ENCODE measurements at places on chromosomes 3 and 15.

DNA sequence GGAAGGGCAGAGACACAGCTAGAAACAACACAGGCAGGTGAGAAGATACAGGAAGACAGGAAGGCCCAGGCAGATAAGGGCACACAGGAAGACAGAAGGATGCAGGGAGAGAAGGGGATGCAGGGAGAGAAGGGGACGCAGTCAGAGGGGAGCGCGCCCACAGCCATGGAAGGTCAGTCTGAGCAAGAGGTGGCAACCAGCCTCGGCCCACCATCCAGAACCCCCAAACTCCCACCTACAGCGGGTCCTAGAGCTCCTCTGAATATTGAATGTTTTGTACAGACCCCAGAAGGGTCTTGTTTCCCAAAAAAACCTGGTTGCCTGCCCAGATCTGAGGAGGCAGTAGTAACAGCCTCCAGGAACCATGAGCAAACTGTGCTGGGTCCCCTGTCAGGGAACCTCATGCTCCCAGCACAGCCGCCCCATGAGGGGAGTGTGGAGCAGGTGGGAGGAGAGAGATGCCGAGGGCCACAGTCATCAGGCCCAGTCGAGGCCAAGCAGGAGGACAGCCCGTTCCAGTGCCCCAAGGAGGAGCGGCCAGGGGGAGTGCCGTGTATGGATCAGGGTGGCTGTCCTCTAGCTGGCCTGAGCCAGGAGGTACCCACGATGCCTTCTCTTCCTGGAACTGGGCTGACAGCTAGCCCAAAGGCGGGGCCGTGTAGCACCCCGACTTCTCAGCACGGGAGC lies 27.6 kb upstream of the SLC28A1 start:
- DNase-seq: no peak

GRCh38 chr3:123431658-123432324 lies 17.1 kb downstream of the ADCY5 start:
- no peak for DNase-seq

DNA sequence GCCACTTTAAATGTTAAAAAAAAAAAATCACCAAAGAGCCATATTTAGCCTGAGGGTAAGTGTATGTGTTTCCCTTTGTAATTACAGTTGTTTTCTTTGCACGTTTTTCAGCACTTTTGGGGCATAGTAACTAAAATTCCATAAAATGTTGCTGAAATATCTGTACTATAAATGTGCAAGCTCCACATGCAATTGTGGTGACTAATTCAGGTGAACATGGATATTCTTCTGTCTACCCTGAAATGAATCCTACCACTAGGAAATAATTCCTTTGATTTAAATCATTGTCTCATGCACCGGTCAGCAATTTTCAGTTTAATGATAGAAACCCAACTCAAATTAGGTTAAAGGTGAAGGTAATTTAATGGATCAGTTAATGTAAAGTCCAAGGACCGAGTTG lies 13.1 kb upstream of the TFG start:
- DNase-seq: no peak

GRCh38 chr3:3771567-3771966 lies 27.7 kb upstream of the LRRN1 start:
- DNase-seq: peak; percentile 6

DNA sequence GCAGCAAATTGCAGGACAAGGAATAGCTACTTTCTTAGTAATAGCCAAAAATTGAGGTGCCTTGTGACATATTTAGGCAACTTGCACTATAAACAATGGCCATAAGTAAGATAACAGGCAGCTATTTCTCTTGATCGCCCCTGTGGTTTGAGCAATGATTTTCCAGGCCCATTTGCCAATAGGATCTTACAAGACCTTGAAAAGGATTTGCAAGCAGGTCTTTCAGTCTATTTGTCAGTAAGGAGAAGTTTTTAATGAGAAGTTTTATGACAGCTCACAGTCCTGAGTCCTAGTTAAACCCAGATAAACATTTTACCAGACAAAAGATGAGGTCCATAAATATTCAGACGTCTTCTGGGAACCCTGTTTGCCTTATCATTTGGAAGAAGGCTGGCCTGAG lies 645.5 kb downstream of the RBMS3 start:
- no peak for DNase-seq

DNA sequence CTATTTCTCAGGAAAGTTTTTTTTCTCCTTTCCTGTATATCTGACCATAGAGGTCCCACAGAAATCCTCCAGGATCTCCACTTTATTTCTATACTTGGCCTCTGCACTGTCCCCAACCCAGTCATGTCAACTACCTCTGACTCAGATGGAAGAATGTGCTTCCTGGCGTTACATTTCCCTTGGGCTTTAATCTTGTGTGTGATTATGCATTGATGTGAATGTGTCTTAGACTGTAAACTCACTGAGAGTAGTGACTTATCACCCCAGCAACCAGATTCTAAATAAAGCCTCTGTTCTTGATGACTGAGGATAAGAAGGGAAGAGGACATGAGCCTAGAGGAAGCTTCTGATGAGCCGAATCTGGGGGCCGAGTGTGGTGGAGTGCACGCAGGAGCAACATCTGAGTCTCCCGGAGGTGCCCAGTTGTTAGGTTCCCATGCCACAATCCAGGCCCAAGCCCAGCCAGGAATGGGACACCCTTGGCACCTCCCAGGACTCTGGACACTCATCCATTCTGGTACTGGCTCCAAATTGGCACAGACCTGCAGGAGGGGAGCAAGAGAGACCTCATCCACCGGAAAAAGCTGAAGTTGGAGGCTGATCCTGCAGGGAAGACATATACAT lies 32.1 kb upstream of the HEG1 start:
- peak; percentile 59 for DNase-seq

- peak; percentile 89 for DNase-seq
These were observed 21.2 kb downstream of the NR1D2 start for GRCh38 chr3:23966328-23966727.

DNA sequence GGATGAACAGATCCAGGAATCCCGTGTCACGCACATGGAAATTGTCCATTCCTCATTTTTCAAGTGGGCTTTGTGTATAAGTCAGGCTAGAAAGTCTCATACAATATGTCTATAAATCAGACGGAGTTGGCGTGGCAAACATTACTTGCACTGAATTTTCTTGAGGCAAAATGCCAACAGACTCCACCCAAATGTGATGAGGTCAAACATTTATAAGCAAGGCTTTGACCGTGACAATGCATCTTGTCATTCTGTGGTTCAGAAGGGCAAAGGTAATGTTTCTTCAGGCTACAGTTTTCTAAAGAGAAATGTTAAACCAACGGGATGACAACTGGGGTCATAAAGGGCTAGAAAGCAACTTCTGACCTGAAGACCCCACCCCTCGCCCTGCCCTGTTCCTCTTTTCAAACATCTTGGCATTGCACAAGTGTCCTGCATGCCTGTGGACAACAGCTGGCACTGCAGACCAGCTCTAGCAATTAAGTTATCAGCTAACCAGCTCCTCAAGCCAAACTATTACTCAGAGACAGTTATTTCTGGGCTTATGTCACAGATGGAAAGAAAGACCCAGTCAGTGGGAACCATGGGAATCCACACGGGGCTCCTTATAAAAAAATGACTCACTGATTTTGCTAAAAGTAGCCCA lies 36.5 kb upstream of the SPTBN5 start:
- peak; percentile 94 for DNase-seq

GRCh38 chr15:83605111-83605945 lies 48.6 kb upstream of the ADAMTSL3 start:
- no peak for DNase-seq

GRCh38 chr3:50676031-50676705 lies 1.4 kb downstream of the DOCK3 start:
- DNase-seq: no peak

DNA sequence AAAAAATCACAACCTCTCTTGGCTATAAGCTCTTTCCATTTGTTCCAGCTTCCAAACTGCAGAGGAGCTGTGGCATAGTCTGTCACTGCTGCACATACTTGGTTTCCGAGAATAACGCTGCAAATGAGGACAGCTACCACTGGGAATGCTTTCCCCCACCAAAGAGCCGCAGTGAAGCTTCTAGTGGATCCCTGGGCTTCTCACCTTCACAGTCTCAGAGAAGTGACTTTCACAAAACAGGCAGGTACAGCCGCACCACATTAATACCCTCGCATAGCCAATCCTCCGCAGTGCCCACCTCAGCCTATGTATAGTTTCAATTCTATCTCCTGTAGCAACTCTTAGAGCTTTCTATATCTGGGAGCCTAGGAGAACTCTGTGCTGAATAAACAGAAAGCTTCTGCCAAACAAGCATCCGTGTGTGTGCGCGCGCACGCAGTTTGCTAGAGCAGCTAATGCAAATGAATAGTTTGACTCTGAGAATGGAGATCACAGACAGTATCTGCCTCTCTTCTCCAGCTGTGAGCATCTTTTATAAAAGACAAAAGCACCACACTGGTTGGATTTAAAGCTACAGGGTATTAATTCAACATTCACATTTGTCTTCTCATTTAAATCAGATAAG lies 81.9 kb upstream of the PLXND1 start:
- DNase-seq: peak; percentile 54

GRCh38 chr3:196007744-196008335 lies 74.0 kb downstream of the TFRC start:
- DNase-seq: no peak

DNA sequence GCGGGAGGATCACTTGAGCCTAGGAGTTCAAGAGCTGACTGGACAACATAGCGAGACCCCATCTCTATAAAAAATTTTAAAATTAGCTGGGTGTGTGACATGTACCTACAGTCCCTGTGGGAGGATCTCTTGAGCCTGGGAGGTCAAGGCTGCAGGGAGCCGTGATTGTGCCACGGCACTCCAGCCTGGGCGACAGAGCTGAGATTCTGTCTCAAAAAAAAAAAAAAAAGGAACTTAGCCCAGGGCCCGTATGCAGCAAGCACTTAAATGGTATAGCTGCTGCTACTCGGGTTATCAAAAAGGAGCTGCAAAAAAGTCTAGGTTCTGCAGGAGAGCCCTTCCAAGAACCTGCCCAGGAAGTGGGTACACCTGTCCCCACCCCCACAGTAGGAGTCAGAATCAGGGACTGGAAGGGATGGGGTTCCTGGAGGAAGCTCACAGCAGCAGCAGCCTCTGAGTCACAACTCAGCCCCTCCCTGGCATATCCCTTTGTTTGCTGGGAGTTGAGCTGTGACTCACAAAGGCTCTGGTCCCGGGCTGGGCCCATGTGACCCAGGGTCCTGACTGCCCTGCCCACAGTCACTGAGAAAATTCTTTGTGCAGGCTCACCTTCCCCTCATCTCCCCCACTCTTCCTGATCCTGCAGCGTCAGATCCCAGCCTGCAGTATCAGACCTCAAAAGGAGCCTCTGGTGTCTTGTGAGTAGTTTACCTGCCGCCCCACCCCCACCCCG lies at the start of gene SPATA12:
TSS of gene SPATA12 (plus strand) at position 576 of the 733 bp plus-strand sequence. CDS start 13,031 bp downstream, outside the sequence.
- peak; percentile 86 for DNase-seq

DNA sequence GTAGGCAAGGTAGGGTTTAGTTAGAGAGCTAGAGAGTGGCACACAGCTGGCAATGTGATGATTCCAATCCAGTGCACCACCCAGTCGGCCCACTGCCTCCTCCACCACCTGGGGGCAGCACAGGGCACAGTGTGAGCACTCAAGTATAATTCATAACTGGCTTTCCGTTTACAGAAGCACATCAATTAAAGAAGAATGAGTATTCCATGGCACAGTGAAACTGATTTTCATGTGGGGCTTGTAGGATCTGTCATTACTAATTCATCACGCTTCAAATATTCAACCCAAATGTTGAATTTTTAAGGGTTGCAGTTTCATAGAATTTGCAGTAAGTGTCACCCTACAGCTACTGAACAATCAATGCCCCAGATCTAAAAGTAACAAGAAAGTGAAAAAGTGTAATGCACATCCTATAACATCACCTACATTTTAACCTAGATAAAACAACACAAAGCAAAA lies 149.9 kb downstream of the IGSF11 start:
- DNase-seq: peak; percentile 16

DNA sequence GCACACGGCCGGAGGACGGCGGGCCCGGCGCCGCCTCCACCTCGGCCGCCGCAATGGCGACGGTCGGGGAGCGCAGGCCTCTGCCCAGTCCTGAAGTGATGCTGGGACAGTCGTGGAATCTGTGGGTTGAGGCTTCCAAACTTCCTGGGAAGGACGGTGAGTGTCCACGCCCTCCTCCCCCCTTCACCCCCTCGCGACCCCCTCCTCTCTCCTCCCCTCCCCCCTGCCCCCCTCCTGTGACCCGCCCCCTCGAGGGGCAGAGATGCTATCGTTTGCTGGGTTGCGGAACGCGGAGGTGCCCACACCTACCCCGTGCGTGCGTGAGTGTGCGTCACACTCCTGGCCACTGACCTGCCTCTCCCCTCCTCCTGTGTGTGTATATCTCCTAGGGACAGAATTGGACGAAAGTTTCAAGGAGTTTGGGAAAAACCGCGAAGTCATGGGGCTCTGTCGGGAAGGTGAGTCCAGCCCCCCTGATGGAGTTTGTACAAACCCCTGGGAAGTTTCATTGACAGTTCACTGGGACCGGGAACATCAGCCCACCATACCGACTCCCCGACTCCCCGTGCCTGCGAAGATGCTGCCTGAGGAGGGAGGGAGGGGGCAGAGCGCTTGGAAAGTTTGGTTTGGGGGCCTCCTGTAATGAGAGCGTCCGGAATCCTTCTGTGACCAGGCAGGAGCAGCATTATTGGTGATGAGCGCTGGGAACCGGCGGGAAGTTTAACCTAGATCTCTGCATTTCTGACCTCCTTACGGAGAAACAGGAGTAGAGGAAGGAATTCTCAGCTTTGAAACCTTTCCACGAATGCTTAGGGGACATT lies 795 bp upstream of the SCAANT1 start:
- peak; percentile 30 for DNase-seq

DNA sequence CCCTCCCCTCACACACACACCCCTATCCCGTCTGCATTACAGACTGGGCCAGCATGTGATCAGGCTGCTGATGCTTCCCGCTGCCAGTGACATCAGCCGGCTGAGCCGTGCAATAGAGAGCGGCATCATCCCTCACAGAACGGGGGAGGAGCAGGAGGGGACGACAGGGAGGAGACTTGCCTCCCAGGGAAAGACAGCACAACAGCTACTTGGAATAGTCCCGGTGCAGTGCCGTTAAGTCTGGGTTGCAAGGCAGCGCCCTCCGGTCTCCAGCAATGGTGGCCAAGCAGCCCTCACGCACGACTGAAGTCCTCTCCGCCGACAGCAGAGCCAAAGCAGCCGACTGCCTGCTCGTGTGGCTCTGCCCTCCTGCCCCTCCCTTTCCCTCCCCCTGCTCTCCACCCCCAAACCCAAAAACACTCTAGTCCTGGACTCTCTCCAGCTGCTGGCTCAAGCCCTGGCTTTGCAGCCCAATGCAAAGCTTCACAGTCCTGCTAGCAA lies 31.5 kb upstream of the RPS17 start:
- DNase-seq: peak; percentile 84

- peak; percentile 18 for DNase-seq
These were observed 693.1 kb upstream of the NECTIN3 start for GRCh38 chr3:110378481-110378880.
